ENCODE measurements at places on chromosomes 13 and 19.

GRCh38 chr13:61277586-61278276 lies 137.9 kb downstream of the PCDH20 start:
- peak; percentile 11 for DNase-seq

- DNase-seq, result no peak
These were observed 1029.8 kb downstream of the DIAPH3 start for GRCh38 chr13:59133903-59134302.

DNA sequence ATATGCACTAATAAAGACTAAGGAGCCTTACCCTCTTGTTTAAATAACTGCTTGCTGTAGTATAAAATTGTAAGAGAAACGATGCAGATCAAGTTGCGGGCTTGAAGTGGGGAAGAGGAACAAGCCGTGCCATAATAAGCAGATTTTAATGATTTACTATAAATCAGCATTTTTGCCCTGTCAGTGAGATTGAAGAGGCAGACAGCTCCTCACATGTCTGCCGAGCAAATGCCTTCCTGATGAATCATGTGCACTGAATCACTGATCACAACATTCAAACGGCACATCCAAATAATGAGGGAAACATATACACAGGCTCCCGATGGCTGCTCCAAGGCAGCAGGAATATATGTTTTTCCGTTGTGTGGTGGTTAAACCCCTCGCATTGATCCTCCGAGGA lies 282.9 kb downstream of the TSHZ3 start:
- DNase-seq, result peak; percentile 83

GRCh38 chr13:99103536-99103935 lies 97.1 kb upstream of the UBAC2 start:
- DNase-seq, result no peak

GRCh38 chr13:27130979-27131623 lies 40.5 kb downstream of the USP12 start:
- DNase-seq, result peak; percentile 90

- DNase-seq, result peak; percentile 5
These were observed 58.5 kb downstream of the TRPM4 start for GRCh38 chr19:49216071-49216470.

Measured in RCC 7860 (cell line).